ENCODE measurements at places on chromosomes 1 and 21. TPM values are rescaled to one million over a fixed set of nuclear protein-coding genes. Genes with fewer than 3 reads are reported as not detected.

RHBG gene
- total RNA-seq = not detected

BSND gene
- total RNA-seq = under 0.01 TPM

CLEC20A gene
- not detected for total RNA-seq

EDEM3 gene
- 83.0 TPM for total RNA-seq

NBPF11 gene
- total RNA-seq = 11.1 TPM

GNG12 gene
- total RNA-seq = 101 TPM

CYP4Z1 gene
- total RNA-seq = 0.07 TPM

SPOCD1 gene
- total RNA-seq = 26.3 TPM

ADAM15 gene
- 228 TPM for total RNA-seq

TMPRSS15 gene
- not detected for total RNA-seq

MCOLN3 gene
- 4.4 TPM for total RNA-seq

KIFAP3 gene
- 23.1 TPM for total RNA-seq

ZDHHC18 gene
- total RNA-seq = 7.5 TPM

RNU1-1 gene
- total RNA-seq = under 0.01 TPM
